Activated CD8-positive, alpha-beta memory T cell treated with anti-CD3 and anti-CD28 coated beads, Interleukin-2, amount 50 U/mL, for 4 hours (primary cell): ENCODE measurements at places on chromosomes 3 and 15.

DNA sequence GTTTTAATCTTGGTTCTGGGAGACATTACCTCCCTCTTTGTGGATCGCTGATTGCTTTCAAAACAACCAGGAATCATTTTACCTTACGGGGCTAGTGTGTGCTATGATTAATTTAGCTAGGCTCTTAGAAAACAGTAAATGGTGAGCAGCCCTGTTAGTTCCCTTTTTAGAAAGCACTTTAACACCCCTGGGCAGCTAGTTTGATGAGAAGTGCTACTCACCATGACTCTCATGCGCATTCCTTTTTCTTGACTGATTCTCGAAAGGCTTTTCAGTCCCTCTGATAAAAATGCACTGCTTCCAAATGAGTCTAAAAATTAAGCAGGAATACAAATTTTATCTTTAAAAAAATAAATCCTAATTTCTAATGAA is 75.3 kb upstream of the LEKR1 start:
- DNase-seq, result no peak

DNA sequence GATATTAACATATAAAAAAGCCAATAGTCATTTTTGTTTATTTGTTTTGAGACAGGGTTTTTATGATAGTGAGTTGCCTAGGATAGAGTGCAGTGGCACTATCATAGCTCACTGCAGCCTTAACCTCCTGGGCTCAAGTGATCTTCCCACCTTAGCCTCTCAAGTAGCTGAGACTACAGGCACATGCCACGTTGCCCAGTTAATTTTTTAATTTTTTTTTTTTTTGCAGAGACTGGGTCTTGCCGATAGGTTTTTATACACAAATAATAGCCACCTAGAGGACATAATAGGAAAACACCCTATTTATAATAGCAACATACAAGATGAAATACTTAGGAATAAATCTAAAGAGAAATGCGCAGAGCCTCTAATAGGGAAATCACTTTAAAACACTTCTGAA is 13.3 kb downstream of the EIF3J start:
- DNase-seq, result no peak

GRCh38 chr15:48297668-48298067 is 33.6 kb upstream of the DUT start:
- DNase-seq, result no peak

- DNase-seq, result no peak
These were observed 258.8 kb downstream of the FAM43A start for GRCh38 chr3:194944526-194944925.

GRCh38 chr3:187006864-187007630 is 76.7 kb downstream of the ST6GAL1 start:
- no peak for DNase-seq

GRCh38 chr15:89671687-89672086 is 7.5 kb downstream of the PLIN1 start:
- no peak for DNase-seq
